ENCODE measurements at places on chromosomes 1 and 21.

DNA sequence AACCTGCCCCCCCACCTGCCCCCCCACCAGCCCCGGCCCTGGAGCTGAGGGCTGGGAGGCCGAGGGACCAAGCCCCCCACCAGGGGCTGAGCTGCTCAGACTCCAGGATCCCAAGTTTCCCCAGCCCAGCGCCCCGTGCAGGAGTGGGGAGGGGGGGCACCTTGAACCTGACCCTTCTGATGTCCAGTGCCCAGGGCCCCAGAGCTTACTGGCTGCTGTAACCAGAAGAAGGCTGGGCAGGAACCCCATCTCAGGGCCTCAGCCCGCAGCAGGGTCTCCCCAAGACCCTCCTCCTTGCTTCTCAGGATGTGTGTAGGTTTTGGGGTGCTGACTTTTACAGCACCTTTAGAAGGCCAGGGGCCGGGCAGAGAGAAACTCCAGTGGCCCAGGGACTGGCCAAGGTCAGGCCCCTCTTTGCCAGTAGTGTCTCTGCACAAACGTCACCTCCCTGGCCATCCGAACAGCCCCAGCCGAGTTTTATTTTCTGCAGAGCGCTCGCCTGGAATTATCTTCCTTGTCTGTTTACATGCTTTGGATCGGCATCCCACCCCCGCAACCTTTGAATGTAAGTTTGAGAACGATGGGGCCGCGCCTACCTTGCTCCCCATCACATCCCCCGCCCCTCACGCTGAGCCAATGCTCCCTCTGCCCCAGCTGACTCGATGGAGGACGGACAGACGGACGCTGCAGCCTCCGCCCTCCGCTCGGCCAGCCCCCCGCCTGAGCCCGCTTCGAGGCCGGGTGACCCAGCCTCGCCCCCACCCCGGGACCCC is 70.1 kb upstream of the CASZ1 start:
- no peak for DNase-seq

- no peak for DNase-seq
These were observed 79.4 kb downstream of the S1PR1 start for GRCh38 chr1:101316256-101316655.

GRCh38 chr21:33403128-33403785 is at the start of gene IFNGR2:
Gene IFNGR2, plus strand, starts transcription at chr21:33403413. Its CDS starts 131 bp downstream, at chr21:33403544.
- peak; percentile 64 for DNase-seq

DNA sequence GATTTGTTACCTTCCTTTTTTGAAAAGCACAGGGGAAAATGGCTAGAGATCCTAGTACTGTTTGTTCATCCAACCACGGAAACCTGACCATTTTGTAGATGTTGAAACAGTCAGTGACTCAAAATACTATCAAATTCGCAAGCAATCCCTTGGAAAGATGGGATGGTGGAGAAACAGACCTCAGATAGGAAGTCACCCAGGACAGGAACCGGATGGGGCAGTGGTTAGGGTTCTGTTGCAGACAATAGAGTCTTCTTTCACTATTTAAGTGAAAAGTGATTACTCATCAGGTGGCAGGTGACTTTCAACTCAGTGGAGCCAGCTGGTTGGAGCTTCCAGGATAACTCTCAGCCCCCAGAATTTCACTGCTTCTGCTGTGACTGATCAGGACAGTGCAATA is 17.0 kb downstream of the LHX4 start:
- peak; percentile 86 for DNase-seq

- no peak for DNase-seq
These were observed 68.9 kb upstream of the S1PR1 start for GRCh38 chr1:101167891-101168290.

DNA sequence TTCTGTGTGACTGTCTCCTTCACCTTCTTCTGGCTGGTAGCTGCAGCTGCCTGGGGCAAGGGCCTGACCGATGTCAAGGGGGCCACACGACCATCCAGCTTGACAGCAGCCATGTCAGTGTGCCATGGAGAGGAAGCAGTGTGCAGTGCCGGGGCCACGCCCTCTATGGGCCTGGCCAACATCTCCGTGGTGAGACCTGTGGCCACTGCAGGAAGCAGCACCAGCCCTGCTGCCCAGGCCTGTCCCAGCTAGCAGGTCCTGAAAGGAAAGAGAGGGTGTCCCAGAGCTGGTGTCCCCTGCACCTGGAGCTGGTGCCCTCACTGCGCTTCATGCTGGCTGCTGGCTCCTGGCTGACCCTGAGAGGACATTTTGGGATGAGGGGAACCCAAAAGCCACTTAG is 5.9 kb upstream of the ATXN7L2 start:
- DNase-seq: no peak

DNA sequence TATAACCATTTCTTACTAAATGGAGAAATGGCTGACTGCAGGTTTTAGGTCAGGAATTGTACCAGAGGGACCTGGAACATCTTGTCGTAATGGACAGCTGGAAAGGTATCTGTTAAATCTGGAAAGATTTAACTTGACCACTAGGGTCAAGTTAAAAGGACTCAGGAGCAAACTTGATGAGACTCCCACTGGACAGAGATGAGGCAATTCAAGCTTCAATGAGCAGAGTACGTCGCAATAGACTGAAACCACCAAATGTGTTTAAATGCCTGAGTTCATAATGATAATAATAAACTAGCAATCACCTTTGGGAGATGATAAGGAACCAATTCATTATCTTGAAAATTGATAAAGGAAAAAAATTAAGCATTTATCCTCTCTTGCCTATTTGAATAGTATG is 8.7 kb downstream of the IFNLR1 start:
- no peak for DNase-seq

- no peak for DNase-seq
These were observed 243.0 kb downstream of the PBX1 start for GRCh38 chr1:164801791-164802502.

All from MM.1S (cell line).